ENCODE measurements at places on chromosomes 3 and 15.

- no peak for DNase-seq
Measured at GRCh38 chr3:121663171-121663847, 2.6 kb upstream of the HCLS1 start.

DNA sequence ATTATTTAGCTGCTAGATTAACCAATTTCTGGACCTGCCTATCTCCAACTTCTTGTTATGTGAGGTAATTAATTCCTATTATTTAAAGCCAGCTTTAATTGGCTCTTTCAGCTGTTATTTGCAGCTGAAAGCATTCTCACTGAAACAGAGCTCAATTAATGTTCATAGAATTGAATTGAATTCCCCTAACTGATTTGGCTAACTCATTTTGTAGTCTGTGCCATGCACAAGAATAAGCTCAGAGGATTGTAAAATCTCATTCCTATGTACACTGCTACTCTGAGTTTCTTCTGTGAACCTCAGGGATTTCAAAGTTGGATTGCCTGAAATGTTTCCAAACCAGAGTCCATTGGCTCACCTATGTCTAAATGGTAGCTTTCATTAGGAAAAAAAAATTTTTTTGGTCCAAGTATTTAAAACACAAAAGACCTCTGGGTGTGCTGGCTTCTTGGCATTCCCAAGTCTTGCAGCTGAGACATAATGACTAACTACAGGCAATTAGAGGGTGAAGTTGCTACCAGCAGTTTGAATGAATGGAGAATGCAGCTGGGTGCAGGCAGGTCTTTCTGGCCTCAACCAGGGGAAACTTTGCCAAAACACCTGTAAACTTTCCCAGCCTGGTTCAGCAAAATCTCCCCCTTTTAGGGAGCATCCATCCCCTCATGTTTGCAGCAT, 134.3 kb downstream of the EDEM1 start:
- DNase-seq: no peak

- DNase-seq: no peak
Measured at GRCh38 chr3:102733791-102734563, 299.2 kb downstream of the ZPLD1 start.

DNA sequence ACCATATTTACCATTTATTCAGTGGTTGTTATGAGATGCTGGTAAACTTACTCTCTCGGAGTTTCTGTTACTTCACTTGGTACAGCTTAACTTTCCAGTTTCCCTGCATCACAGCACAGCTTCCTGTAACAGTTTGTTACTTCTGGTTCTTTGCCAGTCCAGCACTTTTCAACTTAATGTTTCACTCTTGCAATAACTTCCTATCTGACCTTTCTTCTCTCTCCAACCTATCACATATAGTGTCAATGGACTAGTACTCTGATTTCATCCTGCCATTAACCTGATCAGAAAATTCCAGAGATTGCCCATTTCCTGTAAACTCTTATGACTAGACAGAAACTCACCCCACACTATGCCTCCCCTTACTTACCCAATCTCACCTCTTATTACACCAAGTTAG, 3.9 kb upstream of the ATP11B start:
- DNase-seq: no peak

DNA sequence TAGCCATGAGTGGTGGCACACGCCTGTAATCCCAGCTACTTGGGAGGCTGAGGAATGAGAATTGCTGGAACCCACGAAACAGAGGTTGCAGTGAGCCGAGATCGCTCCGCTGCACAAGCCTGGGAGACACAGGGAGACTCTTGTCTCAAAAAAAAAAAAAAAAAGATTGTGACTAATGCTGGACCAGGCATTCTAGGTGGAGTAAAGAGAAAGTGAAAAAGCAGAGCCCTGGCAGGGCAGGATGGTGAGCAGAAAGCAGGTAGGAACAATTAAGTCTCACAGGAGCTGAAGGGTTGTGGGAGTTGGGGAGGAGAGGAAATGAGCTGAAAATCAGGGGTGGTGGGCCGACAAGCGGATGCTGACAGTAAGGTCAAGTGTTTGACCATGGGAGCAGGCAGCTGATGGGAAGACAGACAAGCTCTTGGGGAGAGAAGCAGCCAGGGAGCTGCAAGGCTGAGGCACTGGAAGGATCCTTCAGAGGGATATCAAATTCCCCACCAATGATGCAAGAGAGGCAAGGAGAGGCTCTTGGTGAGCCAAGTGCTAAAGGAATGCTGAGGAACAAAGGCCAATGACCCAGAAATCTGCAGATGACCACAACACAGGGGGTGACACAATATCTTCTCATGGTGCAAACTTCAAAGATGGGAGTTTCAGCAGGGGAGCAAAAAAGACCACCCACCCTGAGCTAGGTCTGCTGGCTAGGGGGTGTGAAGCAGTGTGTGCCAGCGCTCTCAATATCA, 251.1 kb downstream of the ULK4 start:
- DNase-seq: no peak

DNA sequence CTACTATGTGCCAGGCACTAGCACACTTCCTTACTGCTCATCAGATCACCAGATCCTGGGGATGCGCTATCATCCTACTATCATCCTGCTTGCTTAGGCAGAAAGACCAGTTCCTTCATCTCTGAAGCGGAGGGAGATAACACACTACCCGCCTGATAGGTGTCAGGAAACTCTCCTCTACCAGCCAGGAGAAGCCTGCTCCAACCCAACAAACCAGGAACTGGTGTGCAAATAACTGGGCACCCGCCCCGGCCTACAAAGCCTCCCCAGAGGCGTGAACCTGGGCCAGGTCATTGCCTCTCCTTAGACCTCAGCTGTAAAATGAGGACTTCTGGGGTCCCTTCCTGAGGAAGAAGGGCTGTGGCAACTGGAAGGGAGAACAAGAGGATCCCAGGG, 61.5 kb downstream of the HOMER2 start:
- DNase-seq: no peak

DNA sequence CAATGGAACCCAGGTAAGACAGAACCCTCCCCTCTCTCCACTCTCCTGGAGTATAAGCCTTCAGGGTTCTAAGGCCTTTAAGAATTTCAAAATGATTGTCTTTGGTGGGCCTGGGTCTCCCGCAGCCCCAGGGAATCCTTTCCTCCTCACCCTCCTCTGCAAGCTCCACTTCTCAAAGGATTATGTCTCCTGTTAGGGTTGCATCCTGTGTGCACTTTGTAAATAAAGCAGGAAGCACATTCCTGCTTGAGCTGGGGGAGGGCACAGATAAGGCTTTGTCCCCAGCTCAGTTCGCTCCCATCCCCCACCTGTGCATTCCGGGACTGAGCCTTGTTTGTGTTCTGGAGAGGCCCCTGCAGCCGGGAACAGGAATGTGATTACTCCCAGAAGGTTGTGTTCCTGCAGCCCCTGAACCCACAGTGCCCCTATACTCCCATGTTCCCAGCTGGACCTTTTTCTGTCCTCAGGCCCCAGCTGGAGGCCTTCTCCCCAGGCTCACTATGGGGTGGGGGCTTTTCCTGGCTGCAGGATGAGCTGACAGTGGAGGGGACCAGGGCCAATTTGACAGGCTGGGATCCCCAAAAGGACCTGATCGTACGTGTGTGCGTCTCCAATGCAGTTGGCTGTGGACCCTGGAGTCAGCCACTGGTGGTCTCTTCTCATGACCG, 9.5 kb downstream of the TYRO3 start:
- DNase-seq: peak; percentile 21

DNA sequence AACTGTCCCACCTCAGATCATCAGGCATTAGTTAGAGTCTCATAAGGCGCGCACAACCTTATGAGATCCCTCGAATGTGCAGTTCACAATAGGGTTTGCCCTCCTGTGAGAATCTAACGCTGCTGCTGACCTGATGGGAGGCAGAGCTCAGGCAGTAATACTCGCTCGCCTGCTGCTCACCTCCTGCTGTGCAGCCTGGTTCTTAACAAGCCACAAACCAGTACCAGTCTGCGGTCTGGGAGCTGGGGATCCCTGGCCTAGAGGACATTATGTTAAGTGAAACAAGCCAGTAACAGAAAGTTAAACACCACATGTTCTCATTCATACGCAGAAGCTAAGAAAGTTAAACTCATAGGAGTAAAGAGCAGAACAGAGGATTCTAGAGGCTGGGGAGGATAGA, 47.0 kb downstream of the MAP3K13 start:
- no peak for DNase-seq

DNA sequence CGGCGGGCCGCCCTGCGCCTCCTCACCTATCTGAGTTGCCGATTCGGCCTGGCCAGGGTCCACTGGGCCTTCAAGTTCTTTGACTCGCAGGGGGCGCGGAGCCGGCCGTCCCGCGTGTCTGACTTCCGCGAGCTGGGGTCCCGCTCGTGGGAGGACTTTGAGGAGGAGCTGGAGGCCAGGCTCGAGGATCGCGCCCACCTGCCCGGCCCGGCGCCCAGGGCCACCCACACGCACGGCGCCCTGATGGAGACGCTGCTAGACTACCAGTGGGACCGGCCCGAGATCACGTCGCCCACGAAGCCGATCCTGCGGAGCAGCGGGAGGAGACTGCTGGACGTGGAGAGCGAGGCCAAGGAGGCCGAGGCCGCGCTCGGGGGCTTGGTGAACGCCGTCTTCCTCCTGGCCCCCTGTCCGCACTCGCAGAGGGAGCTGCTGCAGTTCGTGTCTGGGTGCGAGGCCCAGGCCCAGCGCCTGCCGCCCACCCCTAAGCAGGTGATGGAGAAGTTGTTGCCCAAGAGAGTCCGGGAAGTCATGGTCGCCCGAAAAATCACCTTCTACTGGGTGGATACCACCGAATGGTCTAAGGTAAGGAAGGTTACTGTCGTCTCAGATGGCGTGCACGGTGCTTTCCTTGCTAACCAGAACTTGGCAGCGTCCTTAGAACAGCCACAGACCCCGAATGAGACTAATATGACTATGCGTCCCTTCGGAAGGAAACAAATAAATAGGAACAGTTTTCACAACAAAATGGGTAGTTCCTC, 567 bp downstream of the TICRR start:
- no peak for DNase-seq

DNA sequence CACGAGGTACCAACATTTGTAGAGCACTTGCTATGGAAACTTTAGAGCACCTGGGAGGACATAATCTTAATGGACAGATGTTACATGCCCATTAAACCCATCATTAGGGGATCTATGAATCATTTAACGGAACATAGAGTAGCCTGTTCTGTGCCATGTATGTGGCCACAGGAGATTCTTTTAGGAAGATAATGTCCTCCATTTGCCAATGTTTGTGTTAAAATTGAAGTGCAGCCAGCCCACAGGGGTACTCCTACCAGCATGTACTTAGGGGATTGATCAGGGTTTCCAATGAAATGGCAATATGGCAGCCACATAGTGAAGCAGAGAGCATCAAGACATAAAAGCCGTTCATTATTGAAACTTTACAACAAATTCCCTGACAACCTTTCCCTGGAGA, 70.7 kb downstream of the TNIK start:
- DNase-seq: no peak

DNA sequence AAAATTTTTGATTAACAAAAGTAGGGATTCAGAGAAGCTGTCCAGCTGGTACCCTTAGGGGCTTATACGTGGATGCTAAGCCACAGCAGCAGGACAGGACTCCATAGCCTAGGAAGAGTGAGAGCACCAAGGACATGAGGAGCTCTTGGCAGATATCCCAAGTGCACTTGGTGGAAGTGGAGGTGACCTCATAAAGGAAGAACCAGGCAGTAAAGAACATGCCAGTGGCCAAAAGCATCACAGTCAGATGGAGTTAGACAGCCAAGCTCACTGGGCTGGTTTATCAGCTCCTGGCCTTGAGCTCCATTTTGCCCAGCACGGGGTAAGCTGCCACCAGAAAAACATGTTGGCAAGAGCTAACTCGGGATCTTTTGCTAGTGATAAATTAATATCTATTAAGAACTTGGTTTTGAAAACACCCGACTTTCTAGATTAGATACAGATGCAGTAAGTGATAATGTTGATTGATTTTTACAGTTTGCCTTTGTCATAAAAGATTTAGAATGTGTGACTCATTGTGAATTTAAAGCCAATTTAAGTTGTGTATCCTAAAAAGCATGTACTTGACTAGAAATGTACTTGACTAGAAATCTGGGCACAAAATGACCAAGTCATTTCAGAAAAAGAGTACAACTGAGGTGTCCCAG, 108.0 kb downstream of the CMSS1 start:
- DNase-seq: peak; percentile 12

GRCh38 chr3:168003911-168004310, 91.8 kb downstream of the GOLIM4 start:
- no peak for DNase-seq
